Endodermal cell (in vitro differentiated cells): ENCODE measurements at places on chromosomes 1 and 21.

DNA sequence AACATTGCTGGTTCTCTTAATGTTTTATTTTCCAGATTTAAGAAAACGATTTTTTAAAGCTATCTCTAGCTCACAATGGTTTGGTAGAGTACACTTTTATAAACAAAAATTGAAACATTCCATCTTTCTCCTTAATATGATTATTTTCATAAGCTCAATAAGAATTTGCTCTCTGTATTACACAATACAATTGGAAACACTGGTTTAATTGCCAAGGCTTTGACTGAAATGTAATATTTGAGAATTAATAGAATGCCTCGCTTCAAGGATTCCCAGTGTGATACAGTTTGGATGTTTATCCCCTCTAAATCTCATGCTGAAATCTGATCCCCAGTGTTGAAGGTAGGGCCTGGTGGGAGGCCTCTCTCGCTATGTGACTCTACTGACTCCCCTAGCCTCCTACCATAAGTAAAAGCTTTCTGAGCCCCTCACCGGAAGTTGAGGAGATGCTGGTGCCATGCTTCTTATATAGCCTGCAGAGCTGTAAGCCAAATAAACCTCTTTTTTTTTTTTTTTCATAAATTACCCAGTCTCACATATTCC, 67.4 kb downstream of the DDAH1 start:
- DNase-seq = peak; percentile 51

- DNase-seq = no peak
Measured at GRCh38 chr1:21873761-21874160, 61.7 kb downstream of the LDLRAD2 start.

DNA sequence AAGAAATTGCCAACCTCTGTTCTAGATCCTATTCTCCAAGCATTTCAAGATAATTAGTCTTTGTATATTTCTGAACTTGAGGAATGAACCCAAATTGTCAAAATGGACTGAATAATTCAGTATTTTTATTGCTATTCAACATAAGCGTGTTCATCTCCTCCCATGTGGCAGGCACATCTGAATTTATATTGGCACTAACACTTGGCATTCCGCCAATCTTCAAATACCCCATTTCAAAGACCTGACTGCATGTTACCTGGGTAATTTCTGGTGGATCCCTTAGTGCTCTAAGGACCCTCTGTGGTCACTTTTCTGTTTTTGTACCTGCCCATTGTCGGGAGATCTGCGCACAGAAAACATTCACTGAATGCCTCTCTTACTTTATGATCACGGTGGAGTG, 66.6 kb downstream of the BACE2 start:
- DNase-seq = no peak

DNA sequence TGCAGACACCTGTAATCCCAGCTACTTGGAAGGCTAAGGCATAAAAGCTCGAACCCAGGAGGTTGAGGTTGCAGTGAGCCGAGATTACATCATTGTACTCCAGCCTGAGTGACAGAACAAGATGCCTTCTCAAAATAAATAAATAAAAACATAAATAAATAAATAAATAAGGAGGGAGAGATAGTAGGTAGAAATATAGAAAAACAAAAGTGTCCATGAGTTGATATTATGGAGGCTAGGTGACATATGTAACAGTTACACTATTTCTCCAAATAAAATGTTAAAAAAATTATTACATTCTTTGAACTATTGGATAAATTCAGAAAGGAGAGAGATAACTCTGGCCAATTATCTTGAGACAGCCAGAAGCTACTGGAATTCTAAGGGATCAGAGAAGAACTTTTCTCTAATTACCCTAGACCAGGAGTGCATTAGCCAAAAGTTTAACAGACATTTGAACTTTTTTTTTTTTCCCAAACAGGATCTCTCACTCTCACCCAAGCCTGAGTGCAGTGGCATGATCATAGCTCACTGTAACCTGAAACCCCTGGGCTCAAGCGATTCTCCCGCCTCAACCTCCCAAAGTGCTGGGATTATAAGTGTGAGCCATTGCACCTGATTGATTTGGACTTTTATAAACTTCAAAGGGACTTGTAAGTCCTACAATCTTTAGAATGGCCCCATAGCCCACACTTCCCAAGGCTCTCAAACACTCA, 17.6 kb downstream of the SYNJ1 start:
- no peak for DNase-seq

DNA sequence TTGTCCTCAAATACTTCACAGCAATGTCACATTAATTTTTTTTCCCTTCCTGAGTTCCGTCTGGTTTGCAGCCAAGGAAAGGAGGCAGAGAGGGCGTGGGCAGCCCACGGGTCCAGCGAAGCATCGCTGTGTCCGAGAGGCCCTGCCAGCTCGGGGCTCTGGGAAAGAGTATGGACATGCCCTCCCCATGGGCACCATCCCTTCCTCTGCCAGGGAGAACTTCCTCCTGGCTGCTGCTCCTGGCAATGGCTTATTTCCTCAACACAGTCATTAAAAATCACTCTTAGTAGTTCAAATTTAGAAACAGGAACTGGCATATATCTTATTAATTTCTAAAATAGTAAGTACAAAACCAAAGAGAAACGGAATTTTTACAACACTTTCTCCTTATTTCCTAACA, 115.4 kb downstream of the RIPK4 start:
- DNase-seq = no peak

DNA sequence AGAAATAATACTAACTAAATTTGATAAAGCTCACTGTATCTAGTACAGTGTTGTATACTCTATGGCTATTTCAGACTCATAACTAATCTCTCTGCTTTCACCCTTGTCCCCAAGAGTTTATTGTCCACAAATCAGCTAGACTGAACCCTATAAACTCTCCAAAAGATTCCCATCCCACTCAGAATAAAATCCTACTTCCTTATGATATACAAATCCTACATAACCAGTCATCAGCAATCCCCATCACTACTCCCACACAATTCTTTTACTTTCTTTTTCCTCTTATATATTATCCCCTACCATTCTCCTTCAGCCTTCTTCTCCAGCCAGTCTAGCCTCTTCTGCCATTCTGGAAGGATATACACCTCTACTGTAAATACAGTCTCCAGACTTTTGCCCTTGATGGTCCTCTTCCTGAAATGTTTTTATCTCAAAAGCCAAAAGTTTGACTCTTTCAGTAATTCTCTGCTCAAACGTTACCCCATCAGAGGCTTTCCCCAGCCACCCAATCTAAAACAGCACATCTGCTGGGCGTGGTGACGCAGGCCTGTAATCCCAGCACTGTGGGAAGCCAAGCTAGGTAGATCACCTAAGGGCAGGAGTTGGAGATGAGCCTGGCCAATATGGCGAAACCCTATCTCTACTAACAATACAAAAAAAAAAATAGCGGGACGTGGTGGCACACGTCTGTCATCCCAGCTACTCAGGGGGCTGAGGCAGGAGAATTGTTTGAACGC, 41.6 kb downstream of the ABL2 start:
- DNase-seq = no peak

GRCh38 chr21:36125512-36126207, 9.2 kb upstream of the CBR3 start:
- DNase-seq = peak; percentile 79

GRCh38 chr1:33337441-33337840, 16.5 kb upstream of the A3GALT2 start:
- no peak for DNase-seq

DNA sequence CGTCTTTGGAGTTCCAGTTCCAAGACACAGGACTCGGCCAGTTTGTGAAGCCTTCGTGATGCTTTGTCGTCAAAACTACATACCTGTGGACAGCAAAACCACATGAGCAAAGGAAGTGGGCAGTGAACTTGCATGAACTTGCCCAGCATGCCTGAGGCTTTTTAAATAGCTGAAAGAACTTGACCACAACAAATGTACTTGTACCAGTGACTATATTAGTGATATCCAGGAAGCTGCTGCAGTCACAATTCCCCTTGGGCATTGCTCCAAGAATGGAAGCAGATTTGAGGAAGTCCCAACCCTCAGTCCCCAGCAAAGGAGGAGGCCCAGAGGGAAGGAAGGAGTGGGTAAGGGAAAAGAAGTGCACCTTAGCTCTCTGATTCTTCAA, 2.6 kb downstream of the FUCA1 start:
- DNase-seq = no peak
